ENCODE measurements at places on chromosomes 12 and 14.
A peak's percentile ranks its signal among the peaks of the same experiment; 100 is the strongest.

GRCh38 chr14:37202812-37203211 is 5.1 kb downstream of the MIPOL1 start:
- no peak for DNase-seq

GRCh38 chr12:43102546-43103264 is 449.3 kb downstream of the ADAMTS20 start:
- no peak for DNase-seq

- DNase-seq: no peak
Measured at GRCh38 chr12:24470050-24470449, 478.9 kb downstream of the BCAT1 start.

- DNase-seq: no peak
Measured at GRCh38 chr14:89391123-89391522, 25.9 kb downstream of the FOXN3 start.

DNA sequence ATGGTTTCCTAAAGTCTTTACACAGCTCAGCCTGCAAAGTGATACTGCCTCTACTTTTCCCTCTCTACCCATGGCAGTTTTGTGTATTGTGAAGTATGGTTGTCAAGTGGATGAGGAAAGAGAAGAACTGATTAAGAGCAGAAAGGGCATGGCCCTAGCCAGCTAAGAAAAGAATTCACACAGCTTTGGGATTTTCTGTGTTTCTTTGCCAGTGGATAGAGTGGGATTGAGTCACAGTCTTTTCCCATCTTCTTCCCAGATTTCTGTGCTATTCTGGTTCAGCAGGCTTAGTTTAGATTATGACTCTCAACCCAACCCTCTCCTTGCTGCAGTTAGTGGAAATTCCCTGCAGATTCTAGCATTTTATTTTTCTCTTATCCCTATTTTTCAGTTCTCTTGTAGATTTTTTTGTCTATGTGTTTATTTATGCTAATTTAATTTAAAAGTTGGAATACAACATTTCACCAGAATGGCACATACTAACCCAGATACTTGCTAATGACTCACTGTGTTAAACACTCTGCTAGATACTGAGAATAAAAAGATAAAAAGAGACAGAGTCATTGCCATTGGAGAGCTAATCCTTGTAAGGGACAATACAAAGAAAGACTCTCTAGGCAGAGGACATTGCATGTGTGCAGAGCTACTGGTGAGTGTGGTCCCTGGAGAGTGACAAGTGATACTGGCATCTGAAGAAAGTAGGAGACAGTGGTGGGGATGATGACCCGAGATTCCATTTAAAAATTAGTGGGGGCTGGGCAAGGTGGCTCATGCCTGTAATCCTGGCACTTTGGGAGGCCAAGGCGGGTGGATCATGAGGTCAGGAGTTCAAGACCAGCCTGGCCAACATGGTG is 106.3 kb downstream of the ST8SIA1 start:
- DNase-seq: no peak

- DNase-seq: peak; percentile 47
Measured at GRCh38 chr14:49770212-49770817, 2.4 kb downstream of the KLHDC2 start.

GRCh38 chr14:95352481-95352880 is 32.8 kb upstream of the CLMN start:
- no peak for DNase-seq

DNA sequence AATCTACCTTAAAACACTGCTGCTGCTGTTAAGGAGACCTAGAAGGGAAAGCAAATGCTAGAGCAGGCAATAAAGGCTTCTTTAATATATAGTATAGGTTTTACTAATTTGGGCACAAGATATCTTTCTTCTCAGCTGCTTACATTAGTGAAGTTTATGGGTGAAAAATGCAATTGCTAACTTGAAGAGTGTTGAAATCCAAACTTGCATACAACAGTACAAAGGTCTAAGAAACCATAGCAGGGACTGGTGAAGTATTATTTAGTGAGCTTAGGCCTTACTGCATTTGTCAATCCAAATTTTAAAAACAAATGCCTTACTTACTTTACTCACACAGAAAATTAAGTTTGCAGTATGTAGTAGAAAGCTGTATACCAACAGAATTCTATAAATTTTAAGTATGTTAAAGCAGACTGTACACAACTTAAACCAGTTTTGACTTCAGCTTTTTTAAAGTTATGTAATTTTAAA is 1.4 kb upstream of the AP4S1 start:
- no peak for DNase-seq

- no peak for DNase-seq
Measured at GRCh38 chr12:60872850-60873713, 1277.3 kb downstream of the SLC16A7 start.

DNA sequence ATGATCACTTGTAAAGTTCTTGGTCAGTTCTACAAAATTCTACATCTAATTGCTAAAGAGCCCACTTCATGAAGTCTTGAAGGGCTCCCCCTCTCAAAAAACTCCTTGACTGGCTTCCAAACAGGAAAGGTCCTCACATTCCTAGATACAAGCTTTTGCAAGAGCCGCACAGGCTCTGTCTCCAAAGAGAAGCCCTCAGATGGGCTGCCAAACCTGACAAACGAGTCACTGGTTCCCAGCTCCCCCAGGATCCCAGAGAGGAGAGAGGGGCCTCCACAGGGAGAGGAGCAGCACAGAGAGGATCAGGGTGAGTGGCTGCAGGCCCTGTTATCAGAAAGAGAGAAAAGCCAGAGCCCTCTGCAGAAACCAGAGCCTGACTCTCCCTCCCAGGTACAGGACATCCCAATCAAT is 5.8 kb downstream of the NID2 start:
- no peak for DNase-seq

- peak; percentile 42 for DNase-seq
Measured at GRCh38 chr12:93946542-93947150, 201.7 kb upstream of the PLXNC1 start.

DNA sequence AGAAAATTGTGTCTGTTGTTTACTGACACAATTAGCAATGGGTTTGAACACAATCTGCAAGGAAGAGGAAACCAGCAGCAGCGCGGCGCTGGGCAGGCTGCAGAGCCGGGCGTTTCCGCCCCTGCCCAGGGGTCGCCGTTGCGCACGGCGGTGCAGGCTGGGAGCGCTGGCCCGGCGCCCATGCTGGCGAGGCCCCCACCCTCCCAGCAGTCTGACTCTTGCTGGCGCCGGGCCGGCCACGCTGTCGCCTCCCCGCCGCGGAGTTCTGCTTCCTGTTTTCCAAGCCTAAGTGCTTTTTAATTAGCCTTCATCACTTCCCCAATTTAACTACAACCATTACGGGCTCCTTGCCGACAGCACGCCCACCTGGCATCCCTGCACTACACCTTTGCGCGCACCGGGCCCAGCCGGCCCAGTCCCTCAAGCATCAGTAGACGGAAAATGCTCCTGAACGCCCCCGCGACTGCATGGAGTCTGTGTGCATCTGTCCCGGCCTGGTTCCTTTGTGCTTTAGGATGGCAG is 212.1 kb downstream of the GXYLT1 start:
- peak; percentile 33 for DNase-seq

GRCh38 chr12:44307506-44308168 is 471.8 kb downstream of the TMEM117 start:
- DNase-seq: no peak

DNA sequence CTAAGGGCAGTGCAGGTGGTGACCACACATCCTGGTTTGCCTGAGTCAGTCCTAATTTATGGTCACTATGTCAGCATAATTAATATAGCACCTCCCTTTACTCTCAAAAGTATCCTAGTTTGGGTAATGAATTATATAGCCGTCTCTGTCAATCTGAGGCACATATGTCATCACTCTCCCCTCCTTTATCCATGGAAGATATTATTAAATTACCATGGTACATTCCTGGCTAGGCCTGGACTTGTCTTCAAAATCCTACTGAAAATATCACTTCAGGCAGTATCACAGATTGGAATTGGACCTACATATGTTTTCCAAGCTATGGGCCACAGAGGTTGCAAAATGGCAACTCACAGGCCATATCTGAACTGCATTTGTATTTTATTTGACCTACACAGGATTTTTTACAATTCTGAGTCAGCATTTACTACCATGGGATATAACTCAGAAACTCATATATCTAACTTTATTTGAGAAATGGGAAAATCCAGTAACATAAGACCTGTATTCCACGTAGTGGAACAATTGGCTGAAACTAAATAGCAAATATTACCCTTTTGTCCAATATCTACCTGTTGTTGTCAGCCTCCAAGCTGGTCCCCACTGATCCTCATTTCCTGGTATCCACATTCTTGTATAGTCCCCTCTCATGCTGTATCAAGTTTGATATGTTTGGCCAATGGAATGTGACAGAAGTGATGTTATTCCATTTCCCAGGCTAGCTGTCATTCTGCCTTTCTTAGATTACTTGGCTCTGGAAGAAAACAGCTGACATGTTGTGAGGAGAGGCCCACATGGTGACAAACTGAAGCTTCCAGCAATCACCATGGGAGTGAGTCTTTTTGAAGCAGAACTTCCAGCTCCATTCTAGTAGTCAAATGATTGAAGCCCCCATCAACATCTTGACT is 102.5 kb upstream of the MDM1 start:
- DNase-seq: no peak

- no peak for DNase-seq
Measured at GRCh38 chr12:125431516-125431915, 366.3 kb downstream of the AACS start.

DNA sequence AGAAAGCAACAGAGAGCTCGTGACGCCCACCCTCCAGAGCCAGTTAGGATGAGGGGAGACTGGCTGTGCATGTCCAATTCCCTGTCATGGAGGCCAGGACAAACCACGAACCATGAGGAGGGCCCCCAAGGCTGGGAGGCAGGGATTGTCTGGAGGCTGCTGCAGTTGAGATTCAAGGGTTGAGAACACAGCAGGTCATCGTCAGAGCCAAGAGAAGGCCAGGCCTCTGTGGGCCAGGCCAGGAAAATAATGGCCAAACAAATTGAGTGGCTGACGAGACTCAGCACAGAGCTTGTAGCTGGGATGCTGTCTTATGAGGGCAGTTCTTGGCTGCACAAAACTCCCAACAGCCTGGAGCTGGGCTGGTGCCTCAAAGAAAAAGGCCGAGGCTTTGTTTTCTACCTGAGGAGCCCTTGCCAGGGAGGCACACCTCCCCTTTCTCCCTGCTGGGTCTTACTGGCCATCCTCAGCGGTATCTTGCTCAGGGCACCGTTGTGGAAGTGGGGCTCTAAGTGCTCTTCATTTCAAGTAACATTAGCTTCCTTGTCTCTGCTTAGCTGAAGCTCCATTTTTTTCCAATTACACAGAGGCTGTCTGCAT is 665.9 kb downstream of the BCL11B start:
- no peak for DNase-seq

GRCh38 chr14:105939810-105940508 is 413.6 kb downstream of the TMEM121 start:
- DNase-seq: no peak

DNA sequence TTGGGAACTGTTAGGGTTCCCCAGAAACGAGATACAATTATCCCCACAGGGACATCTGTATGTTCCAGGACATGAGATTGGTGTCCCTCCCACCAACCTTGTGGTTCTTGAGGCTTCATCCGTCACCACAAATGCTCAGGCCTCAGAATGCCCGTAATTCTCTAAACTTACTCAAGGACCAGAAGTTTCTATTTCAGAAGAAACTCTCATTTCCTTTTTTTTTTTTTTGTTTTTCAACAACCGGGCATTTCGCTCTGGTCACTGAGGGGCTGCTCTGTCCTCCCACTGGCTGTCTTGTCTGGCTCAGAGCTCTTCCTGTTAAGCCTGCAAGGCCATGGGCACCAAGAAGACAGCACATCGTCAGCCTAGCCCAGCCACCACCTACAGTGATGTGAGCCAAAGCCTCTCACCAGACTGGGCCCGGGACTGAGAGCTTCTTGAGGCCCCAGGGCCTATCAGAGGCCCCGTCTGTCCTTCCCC is 36.2 kb downstream of the VDR start:
- no peak for DNase-seq

DNA sequence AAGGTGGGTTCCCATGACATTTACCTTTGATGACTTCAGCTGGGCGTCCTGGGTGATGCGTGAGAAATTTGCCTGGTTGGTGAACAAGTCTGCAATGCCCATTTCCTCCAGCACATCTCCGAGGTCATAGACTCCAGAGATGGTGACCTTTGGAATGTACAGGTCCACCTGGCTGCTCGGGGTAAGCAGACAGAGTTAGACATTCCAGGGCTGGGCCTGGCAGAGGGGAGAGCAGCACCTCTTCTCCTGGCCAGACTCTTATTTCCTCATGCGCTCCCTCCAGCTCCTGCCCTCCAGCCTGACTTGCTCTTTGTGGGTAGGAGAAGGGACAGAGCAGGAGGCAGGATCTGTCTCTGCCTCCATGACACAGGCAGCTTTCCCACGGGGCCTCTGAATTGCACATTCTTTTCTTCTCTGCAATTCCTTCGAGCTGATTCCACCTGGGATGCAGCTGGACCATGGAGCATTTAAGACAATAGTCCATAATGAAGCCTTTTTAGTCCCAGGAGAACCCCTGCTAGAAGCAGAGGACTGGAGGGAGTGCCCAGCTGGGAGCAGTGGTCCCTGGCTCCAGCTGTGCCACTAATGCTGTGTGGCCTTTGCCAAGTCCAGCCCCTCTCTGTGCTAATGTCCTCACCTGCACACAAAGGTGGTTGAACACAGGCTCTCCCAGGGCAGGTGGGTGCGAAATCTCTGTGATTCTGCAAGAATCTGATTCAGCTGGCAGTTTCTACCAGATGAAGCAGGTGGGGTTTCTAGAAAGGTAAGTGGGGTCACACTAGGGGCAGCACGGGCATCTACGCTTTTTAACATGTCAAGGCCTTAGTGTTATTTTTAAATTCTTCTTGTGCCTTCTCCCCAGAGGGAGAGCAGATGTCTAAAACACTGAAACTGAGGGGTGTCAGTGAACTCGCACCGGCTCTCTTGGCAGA is 13.2 kb upstream of the SERPINA10 start:
- no peak for DNase-seq

DNA sequence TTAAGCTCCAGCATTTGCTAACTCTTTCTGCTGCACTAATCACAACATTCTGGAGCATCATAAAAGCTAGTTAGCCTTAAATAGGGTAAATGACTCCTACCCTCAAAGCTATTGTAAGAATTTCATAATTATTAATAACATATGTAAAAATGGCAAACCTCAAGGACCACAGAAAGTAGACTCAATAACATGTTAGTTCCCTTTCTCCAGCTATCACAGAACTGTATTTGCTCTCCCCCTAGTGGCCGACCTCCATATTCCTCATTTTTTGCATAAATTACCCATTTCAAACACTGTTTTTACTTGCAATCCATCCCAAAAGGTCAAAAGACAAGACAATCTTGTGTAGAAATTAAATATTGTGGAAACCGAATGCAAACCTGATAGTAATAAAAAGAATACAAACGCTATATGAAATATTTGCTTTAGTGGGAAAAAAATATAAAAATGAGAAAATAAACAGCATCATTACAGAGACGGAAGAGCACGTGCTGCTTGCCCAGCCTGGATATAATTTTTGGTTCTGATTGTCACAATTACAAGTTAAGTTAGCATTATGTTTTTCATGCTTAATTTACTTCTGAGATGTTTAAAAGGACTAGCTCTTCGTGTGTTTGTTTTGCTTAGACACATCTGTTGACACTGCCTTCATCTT is 97.9 kb downstream of the RERGL start:
- peak; percentile 54 for DNase-seq

DNA sequence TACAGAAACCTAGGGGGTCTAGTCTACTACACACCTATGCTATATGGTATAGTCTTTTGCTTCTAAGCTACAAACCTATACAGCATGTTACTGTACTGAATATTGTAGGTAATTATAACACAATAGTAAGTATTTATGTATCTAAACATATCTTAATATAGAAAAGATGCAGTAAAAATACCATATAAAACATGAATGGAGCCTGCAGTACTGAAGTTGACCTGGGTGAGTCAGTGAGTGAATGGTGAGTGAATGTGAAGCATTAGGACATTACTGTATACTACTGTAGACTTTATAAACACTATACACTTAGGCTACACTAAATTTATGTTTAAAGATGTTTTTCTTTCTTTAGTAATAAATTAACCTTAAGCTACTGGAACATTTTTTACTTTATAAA is 13.1 kb upstream of the ABCD2 start:
- DNase-seq: no peak

All from astrocyte of the spinal cord (primary cell).